Stimulated activated CD4-positive, alpha-beta T cell treated with anti-CD3 and anti-CD28 coated beads, Interleukin-12 subunit alpha, Interleukin-12 subunit beta, amount 100 ng/mL, for 4 hours (primary cell): ENCODE measurements at places on chromosomes 2 and 18.

DNA sequence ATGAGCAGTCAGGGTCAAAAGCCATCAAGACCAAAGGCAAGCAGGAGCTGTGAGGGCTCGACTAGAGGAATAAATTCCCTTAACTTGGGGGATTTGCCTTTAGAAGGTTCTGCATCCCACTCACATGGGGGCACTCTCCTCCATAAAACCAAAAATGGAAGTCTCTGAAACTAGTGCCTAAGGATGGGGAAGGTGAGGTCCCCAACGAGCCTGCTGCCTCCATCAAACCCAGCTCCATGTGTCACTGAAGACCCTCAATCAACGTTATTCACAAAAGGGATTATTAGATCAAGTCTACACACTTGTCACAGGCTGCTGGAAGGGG is 254.9 kb upstream of the NCKAP5 start:
- no peak for DNase-seq

DNA sequence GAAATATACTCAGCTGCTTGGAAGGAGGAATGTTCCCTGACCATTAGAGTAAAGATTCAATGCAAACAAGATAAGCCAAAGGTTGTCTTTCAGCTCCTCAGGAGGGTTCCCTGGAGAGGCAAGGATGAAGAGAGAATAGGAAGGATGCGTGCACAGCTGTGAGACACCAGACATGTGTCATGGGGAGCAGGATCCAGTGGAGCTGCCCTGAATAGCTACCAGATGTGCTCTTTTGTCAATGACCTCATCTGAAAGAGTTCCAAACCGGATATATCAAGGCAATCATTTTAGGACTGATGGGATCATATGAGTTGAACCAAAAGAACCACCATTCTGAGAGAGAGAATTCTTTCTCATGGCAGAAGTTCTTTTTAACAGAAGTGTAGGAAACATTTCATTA is 490.6 kb downstream of the IRS1 start:
- no peak for DNase-seq

DNA sequence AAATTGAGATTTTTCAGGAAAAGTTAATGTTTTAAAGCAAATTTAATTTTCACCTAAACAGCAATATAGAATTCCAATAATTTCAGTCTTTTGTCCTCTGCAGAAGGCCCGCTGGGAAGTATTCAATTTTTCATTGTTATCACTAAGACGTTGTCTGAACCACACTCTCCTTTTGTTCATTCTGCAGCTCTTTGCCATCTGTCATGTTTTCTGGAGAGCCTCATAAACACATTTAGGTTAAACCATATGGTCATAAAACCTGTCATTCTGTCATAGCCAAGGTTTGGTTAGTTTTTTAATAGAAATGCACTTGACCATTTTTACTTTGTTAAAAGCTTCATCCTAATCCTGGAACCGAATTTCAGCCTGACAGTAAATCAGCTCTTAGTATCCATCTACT is 54.0 kb upstream of the PGAP1 start:
- no peak for DNase-seq

DNA sequence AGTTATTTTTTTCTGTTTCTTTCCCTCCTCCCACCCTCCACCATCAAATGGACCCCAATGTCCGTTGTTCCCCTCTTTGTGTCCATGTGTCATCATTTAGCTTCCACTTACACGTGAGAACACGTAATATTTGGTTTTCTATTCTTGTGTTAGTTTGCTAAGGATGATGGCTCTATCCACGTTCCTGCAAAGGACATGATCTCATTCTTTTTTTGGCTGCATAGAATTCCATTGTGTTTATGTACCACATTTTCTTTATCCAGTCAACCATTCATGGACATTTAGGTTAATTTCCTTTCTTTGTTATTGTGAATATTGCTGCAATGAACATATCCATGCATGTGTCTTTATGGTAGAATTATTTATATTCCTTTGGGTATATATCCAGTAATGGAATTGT is 91.3 kb upstream of the TNP1 start:
- no peak for DNase-seq

GRCh38 chr18:76075777-76076176 is 419.3 kb downstream of the ZNF516 start:
- DNase-seq = no peak

DNA sequence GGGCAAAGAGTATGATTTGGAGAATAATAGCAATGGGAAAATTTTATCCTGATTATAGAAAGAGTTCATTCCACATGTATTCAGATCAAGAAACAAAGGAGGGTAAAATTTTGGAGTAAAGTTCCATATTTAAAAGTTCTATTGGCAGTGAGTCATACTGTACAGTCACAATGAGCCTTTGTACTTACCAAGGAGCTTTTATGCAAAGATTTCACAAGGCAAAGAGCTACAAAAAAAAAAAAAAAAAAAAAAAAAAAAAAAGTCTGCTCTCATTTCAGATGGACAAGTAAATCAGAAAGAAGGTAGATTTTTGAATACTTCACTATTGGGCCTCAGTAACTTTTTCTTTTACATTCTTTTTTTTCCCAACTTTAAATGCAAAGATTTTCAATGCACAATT is 1802.2 kb upstream of the PIK3C3 start:
- no peak for DNase-seq

GRCh38 chr18:79956276-79956675 is 4.8 kb upstream of the SLC66A2 start:
- DNase-seq = no peak

DNA sequence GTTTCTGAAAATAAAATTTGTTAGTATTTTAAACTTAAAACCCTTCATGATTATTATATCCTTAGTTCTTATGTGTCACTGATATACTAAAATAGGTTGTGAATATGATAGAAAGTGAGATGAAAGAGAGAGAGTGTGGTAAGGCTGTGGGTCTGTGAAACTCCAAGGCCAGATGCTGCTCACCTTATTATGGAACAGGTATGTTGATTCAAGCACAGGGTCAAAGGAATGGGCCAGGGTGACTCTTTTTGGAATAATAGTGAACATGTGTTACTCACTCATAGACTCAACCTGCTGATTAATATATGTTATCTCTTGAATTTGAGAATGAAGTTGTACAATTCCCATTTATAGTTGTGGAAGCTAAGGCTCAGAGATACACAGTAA is 70.7 kb upstream of the FN1 start:
- no peak for DNase-seq
